ENCODE measurements at places on chromosomes 16 and 17.

- no peak for DNase-seq
These were observed 17.2 kb downstream of the MNT start for GRCh38 chr17:2383628-2384167.

DNA sequence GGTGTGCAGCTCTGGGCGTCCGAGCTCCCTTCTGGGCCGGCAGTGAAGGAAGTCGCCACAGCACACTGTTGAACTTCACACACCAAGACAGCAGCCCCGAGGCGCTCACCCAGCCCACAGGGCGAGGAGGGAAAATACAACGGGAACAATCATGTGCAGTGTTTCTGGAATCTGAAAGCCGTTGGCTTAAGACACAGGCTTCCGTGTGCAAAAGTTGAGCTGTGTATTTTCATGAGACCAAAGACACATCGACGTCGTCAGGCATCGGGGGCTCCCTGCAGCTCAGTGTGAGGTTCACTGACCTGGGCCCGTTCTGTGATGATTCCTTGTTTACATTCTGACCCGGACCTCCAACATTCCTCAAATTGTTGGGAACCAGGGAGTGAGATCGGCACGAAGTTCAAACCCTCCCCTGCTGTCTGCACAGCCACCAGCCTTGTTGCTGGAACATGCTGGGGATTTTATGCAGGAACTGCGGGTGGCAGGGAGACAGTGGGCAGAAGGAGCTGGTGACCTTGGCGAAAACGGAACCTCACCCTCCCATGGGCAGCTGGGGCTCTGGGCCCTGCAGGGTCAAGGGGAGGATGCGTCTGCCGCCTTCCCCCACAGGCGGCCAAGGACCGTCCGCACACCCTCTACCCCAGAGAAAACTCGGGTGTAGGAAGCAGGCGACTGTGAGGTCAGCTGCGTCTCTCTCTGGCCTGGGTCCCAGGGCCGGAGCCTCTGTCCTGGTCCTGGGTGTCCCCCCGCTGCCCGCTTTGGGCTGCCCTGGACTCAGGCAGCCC is 72.2 kb downstream of the METRNL start:
- peak; percentile 4 for DNase-seq

GRCh38 chr16:74249254-74249653 is 47.4 kb upstream of the PSMD7 start:
- no peak for DNase-seq

- no peak for DNase-seq
These were observed 3.6 kb downstream of the XPO6 start for GRCh38 chr16:28208131-28208530.

- DNase-seq, result no peak
These were observed 129.9 kb downstream of the MGAT5B start for GRCh38 chr17:76997981-76998531.

All from fibroblast of mammary gland (primary cell).